ENCODE measurements at places on chromosomes 5 and 9. TPM values are rescaled to one million over a fixed set of nuclear protein-coding genes. Genes with fewer than 3 reads are reported as not detected.

DNM1 gene
- 1.2 TPM for total RNA-seq

DNA sequence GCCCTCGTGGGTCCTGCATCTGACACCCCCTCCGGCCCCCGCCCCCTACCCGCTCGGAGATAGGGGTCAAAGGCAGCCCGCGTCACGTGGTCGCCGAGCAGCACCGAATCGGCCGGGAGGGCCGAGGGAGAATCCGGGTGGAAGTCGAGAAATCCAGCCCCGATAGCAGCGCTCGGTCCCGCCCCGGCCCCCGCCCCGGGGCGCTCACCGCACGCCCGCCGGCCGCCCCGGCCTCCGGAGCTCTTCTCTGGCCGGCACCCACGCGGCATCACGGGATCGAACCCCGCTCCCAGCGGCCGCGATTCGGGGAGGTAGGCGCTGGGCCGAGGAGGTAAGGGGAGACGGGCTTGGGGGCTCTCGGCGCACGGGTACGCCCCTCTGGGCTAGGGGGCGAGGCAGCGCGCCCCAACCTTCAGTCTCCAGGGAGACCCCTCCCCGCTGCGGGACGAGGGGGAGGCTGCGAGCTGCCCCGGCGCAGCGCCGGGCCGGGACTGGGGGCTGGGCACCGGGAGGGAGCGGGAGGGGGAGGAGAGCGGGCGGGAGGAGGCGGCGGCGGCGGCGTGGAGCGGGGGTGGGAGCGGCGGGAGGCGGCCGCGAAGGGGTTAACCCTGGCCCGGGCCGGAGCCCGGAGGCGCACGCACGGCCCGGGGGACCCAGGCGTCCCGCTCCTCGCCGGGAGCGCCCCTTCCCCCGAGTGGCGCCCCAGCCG is 22.1 kb upstream of the NDST1 start:
- no peak for DNase-seq

DNA sequence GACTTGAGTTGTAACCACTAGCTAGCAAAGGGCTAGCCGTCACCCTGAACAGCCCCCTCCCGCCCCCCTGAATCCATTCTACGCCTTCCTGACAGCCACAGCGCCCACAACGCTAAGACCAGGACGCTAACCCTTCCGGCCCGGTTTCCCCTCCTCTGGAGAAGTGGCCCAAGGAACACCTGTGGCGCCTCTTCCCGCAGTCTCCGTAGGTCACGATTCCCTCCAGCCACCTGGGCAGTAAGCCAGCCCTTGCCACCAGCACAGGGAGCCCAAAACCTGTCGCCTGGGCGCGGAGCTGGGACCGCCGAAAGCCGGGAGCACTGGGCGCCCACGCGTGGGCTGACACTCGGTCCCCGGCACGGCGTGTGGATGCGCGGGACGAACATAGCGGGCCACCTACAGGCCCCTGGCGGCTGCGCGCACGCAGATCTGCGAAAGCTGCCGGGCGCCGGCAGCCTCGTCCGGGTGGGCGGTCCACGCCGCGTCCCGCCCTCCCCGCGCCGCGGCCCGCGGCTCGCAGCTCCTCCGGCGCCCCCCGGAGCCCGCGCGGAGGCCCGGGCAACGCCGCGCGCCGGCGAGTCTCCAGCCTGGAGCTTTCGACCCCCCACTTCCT is 596 bp downstream of the IRF1 start:
- no peak for DNase-seq

SMIM3 gene
- 8.2 TPM for total RNA-seq

C6 gene
- not detected for total RNA-seq

NPDC1 gene
- total RNA-seq: 35.5 TPM

GRCh38 chr5:36740259-36740898 is 134.0 kb downstream of the SLC1A3 start:
- DNase-seq: no peak

SH3TC2 gene
- total RNA-seq: 1.8 TPM

UNC13B gene
- 7.2 TPM for total RNA-seq

LTC4S gene
- total RNA-seq: 0.87 TPM

DNA sequence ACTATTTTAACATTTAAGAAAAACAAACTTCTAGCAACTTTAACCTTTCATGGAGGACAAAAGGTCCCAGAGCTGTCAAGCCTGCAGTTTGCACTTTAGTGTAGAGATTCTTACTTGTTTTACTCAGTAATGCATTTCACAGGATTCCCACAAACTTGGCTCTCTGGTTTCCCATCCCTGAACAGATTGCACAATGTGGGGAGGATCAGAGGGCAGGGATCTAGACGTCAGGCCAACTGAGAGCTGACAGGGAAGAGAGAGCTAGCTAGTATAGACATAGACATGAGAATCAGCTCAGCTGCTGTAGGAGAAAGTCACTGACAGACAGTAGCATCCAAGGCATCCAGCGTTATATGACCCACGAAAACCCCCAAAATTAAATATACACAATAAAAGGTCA is 20.9 kb upstream of the BNIP1 start:
- no peak for DNase-seq

- DNase-seq: no peak
These were observed 121.2 kb upstream of the PTPN3 start for GRCh38 chr9:109619310-109619709.

- no peak for DNase-seq
These were observed 152.3 kb downstream of the GAS1 start for GRCh38 chr9:86795047-86795442.

DNA sequence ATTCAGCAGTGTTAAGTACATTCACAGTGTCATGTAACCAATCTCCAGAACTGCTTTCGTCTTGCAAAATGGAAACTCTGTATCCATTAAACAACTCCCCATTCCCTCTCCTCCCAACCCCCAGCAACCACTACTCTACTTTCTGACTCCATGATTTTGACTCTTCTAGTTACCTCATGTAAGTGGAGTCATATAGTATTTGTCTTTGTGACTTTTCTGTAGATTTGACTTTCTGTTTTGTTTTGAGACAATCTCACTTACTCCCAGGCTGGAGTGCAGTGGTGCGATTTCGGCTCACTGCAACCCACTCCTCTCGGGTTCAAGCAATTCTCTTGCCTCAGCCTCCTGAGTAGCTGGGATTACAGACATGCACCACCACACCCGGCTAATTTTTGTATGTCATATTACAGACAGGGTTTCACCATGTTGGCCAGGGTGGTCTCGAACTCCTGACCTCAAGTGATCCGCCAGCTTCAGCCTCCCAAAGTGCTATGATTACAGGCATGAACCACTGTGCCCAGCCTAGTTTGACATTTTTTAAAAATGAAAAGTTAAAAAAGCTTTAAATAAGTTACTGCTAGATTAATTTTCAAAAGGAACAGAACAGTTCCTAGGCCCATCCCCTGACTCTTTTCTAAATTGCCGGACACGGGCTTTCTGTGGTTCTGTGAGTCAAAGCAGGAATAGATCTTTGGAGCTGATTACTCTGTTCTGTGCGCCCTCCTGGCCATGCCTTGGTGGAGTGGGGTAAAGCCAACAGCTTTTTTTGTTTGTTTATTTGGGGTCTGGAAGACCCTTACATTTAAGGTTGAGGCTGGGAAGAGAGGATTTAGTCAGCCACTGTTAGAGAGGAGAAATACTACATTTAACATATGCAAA is 59.3 kb downstream of the RALGPS1 start:
- DNase-seq: no peak

GRCh38 chr5:68141494-68141893 is 74.1 kb upstream of the PIK3R1 start:
- no peak for DNase-seq

DNA sequence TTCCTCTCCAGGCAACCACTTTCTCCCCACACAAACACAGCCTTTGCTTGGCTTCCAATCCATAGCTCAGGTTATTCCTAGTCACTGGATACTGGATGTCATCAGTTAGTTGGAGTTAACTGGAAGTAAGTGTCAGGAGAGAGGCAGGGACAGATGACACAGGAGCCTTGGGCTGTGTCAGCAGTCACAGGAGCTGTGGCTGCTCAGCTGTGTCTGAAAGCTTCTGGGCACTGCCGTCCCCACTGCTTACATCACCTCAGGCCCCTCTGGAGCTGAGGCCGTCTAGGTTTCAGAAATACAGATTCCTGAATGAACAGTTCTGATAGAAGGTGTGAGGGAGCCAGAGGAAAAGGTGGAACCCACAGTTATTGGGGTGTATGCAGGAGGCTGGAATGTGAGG is 17.3 kb upstream of the FAM240B start:
- DNase-seq: no peak

GRCh38 chr9:81427870-81428269 is 261.5 kb downstream of the TLE1 start:
- no peak for DNase-seq

- no peak for DNase-seq
These were observed 98.6 kb upstream of the MSX2 start for GRCh38 chr5:174625591-174626350.

DNA sequence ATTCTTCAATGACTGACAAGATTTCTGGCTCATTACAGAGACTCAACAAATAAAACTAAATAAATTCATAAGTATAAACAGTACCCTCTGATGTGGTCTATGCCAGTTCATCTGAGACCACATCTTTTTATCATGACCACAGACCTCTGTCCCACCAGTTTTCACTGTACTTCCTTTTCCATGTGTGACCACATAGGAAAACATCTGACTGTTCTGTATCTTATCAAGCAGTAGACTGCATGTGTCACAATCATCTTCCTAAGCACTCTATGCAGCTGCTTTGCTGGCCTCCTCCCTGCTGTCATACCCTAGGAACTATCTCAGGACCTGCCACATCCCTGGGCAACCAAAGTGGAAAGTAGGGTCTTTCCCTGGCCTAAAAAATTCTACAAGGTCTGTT is 205.0 kb upstream of the ZNF462 start:
- no peak for DNase-seq

PAX5 gene
- not detected for total RNA-seq

GRCh38 chr5:139177809-139178588 is 20.2 kb downstream of the SIL1 start:
- no peak for DNase-seq

GRCh38 chr5:64100203-64100602 is 65.4 kb upstream of the RNF180 start:
- DNase-seq: no peak

HINT1 gene
- 596 TPM for total RNA-seq

BAG1 gene
- total RNA-seq: 33.3 TPM

- no peak for DNase-seq
These were observed 75.6 kb upstream of the SNCAIP start for GRCh38 chr5:122236270-122237040.

DNA sequence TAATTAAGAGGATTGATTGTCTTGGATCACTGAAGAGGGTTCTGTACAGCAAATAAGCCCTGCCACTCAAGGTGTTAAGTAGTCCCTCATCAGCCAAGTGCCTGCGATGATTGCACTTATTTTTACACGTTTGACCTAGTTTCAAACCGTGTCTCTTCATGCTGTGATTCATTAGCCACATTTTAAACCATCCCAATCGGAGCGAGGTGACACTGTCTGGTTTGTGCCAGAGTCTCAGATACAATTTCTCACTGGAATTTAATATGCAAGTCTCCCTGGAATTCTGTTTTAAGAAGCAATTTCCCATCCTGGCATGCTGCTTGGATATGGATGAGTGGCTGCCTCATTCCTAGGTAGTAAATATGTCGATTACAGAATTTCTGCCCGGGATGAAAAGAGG is 1.6 kb downstream of the INSYN2B start:
- no peak for DNase-seq

DNA sequence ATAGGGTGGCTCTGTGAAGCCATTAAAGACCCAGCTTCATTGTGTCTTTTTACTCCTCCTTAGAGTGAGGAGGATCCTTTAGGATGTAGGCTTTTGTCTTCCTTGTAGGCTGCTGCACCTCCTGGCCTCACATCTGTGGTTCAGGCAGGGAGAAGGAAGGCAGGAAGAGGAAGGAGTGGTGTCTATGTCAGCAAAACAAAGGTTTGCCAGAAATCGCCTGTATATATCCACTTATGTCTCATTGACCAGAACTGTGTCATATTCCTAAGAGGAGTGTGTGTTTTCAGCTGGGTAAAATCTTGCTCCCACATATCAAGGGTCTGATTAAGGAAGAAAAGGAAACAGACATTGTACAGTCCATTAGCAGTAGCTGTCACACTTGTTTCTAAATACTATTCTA is 213.8 kb downstream of the ARHGAP26 start:
- DNase-seq: no peak

GRCh38 chr5:89445106-89445745 is 562.2 kb upstream of the MEF2C start:
- no peak for DNase-seq

DNA sequence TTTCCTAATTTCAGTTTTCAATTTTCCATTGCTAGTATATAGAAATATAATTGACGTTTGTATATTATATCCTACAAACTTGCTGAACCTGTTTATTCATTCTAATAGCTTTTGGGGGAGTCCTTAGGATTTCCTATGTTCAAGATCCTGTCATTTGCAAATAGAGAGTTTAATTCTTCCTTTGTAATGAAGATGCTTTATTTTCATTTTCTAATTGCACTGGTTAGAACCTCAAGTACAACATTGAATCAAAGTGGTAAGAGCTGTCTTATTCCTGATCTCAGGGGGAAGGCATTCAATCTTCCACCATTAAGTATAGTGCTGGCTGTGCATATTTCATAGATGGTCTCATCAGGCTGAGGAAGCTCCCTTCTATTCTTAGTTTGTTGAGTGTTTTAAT is 15.6 kb upstream of the SLC24A2 start:
- no peak for DNase-seq

ADAMTSL1 gene
- 0.40 TPM for total RNA-seq

- no peak for DNase-seq
These were observed 5.1 kb downstream of the GDNF start for GRCh38 chr5:37834542-37835379.

- DNase-seq: no peak
These were observed 658.6 kb downstream of the NR2F1-AS1 start for GRCh38 chr5:92922231-92922967.

CD180 gene
- not detected for total RNA-seq

SCGB3A2 gene
- not detected for total RNA-seq

GRCh38 chr9:100619665-100620064 is 41.8 kb downstream of the CAVIN4 start:
- DNase-seq: no peak

DNA sequence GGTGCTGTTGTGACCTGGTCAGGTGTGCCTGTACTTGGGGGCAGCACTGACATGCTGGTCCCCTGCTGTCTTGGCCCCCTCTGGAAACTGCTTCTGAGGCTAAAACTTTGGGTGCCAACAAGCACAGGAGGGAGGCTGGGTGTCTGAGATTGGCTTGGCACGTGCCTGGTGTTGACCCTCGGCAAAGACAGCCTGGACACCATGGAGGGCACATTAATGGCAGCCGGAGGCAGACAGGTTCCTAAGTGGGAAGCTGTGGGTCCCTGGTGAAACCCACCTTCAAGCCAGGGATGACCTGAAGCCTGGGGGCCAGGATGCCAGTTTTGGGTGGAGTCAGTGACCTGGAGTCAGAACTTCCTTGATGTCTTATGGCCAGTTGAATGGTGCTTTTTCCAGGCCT is 894.1 kb downstream of the PTPRD start:
- no peak for DNase-seq

COL5A1 gene
- total RNA-seq: 2.1 TPM

FAM120A gene
- total RNA-seq: 144 TPM

DNA sequence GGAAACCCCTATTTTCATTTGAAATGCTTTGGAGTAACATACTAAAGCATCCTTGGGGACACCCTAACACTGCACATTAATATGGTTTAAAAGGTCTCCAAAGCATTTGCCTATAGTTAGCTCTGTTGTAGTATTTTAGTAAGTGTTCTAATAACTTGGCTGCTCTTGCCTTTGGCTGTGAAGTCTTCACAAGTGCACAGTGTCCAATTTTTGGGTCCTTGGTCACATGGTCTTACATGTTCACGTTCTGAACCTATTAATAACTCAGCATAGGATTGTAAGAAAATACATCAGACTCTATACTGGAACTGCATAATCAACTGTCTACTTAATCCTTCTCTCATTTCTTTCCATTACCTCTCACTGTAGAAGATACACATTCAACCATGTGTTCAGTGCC is 17.4 kb downstream of the ADAMTS19 start:
- DNase-seq: no peak
